ENCODE measurements at places on chromosomes 5 and 9.

GRCh38 chr9:106707738-106708474 lies 155.1 kb upstream of the ZNF462 start:
- DNase-seq = no peak

DNA sequence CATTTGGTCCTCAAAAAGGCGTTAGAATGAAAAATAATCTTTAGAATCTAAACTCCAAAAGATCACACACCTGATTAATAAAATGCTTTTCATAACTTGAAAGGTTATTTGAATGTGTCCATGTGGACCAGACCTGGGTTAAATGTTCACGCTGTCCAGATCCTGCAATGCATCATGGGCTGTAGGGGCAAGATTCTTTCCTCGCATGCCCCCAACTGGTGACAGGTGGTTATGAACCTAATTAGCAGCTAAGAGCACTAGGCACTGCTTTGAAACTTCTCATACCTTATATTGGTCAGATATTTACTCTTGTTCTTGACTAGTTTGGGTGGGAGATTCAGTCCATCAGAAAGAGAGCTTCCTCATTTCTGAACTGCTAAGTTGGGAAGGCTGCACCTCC lies 19.3 kb upstream of the PIP5K1B start:
- no peak for DNase-seq

- no peak for DNase-seq
These were observed 1737.9 kb upstream of the C9orf72 start for GRCh38 chr9:29311221-29311620.

GRCh38 chr9:99044827-99045226 lies 60.1 kb upstream of the TGFBR1 start:
- no peak for DNase-seq

DNA sequence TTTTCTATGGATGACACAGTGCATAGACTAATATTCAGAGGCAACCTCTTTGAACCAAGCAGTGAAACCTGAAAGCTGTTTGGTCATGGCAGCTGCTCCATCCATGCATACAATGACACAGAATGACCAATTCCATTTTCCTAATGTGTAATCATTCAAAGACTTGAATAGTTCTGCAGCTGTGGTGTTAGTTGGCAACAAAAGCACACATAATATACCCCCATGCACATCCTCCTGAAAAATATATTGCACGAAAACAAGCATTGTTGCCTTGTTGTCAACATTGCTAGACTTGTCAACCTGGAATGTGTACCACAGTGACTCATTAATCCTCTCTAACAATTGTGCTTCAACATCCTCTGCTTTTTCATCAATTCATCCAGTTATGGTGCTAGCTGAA lies 71.0 kb upstream of the SEMA6A start:
- DNase-seq = no peak

DNA sequence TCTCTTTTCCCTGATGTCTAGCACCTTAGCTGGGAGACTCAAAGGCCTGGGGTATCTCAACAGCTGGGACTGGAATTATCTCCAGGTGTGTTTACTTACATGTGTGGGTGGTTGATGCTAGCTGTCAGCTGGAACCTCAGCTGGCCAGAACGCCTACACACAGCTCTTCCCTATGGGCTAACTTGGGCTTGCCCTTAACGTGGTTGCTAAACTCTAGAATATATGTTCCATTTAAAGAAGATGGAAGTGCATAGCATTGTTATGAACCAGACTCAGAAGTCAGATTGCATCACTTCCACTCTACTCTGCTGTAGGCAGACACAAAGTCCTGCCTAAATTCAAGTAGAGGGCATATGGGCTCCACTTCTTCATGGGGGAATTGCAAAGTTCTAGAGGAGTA lies 29.3 kb downstream of the SGCD start:
- DNase-seq = no peak

DNA sequence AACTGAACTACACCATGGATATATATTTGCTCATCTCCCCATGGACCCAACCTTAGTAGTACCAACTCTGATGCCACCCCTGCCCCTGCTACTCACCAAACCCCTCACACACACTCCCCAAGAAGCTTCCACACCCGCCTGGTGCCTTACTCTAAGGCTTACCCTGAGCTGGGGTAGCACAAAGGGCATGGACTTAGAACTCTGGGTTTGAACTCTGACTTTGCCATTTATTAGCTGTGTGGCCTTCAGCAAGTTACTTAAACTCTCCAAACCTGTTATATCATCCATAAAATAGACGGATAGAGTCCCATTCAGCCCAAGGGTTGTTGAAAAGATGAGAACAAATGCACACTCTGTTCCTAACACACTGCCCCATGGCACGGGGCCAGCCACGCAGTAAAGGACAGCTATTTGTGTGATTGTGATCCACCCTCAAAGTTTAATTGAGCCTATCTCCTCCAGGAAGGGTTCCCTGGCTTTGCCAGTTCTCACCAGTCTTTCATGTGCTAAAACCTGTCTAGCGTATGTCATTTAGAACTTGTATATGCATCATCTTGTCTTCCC lies 111.0 kb downstream of the KLHL3 start:
- DNase-seq = no peak

DNA sequence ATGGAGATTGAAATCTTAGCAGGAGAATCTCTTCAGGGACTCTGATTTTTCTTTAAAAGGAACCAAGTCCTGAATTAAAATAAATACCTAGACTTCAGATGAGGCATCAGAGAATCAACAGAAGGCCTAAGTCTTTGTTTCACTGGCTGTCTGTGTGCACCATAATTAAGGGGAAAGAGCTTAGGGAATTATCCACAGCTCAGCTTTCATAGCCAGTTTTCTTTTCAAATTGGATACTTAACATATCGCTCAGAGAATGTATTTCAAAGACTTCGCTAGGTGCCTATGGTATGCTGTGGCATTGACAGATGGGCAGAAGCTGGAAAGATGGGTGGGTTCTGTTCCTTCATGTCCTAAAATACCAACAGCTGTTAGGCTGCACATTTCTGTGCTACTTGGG lies 325.8 kb downstream of the TMEM38B start:
- no peak for DNase-seq

- DNase-seq = no peak
These were observed 47.3 kb downstream of the TMEM167A start for GRCh38 chr5:83029912-83030311.

- DNase-seq = no peak
These were observed 2.6 kb downstream of the ZNF79 start for GRCh38 chr9:127426756-127427155.

GRCh38 chr9:128349125-128349524 lies 8.8 kb downstream of the SLC27A4 start:
- DNase-seq = no peak

- no peak for DNase-seq
These were observed 48.6 kb downstream of the NACC2 start for GRCh38 chr9:136046554-136046920.

- no peak for DNase-seq
These were observed 214.4 kb downstream of the NXNL2 start for GRCh38 chr9:88749420-88749819.

- DNase-seq = no peak
These were observed 299.7 kb downstream of the CWC27 start for GRCh38 chr5:65068410-65068809.

- no peak for DNase-seq
These were observed 89.3 kb downstream of the ZCCHC7 start for GRCh38 chr9:37209431-37210386.

GRCh38 chr5:32357658-32358057 lies 44.9 kb upstream of the MTMR12 start:
- no peak for DNase-seq

- DNase-seq = no peak
These were observed 193.8 kb downstream of the SLIT3 start for GRCh38 chr5:169106911-169107706.

- DNase-seq = no peak
These were observed 94.4 kb upstream of the ITGA1 start for GRCh38 chr5:52693280-52693679.

- DNase-seq = no peak
These were observed 105.9 kb upstream of the TARS1 start for GRCh38 chr5:33334829-33335228.

GRCh38 chr9:85007748-85008147 lies 338.2 kb downstream of the NTRK2 start:
- no peak for DNase-seq

GRCh38 chr5:134020188-134020587 lies 15.4 kb upstream of the VDAC1 start:
- DNase-seq = no peak

DNA sequence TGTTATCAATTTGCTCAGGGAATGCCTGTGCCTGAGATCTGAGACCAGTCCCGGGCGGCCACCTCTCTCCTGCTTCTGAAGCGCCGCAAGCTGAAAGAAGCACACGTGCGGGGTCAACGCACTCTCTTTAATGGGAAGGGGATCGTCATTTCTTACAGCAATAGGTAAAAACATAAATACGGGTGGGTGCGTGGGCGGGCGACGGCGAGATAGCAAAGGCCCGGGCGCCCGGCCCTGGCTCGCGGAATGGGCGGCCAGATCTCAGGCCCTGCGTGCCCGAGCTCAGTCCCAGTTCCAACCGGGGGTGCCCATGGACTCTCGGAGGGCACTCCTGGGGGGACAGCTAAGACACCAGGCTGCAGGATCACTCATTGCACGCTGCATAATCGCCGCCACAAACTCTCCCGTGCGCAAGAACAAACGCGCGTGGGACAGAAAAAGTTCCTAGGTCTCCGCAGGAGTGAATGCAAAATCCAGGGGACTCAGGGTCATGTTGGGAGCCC lies 3.0 kb downstream of the NKX2-5 start:
- DNase-seq = no peak

GRCh38 chr9:90943341-90943740 lies 141.7 kb downstream of the SYK start:
- no peak for DNase-seq

- DNase-seq = no peak
These were observed 1.0 kb upstream of the TSC1 start for GRCh38 chr9:132945186-132946130.

GRCh38 chr5:147483961-147484707 lies 25.7 kb downstream of the DPYSL3 start:
- DNase-seq = no peak
